Activated T-helper 2 cell treated with anti-CD3 and anti-CD28 coated beads, Interferon-gamma antibody, Interleukin-2, Interleukin-4, amounts not matched to agents 10 μg/mL and 5 μg/mL and 100 μg/mL, durations not matched to agents 14 hours and 24 hours and 36 hours (primary cell): ENCODE measurements at places on chromosomes 1 and 21. TPM values are rescaled to one million over a fixed set of nuclear protein-coding genes. Genes with fewer than 3 reads are reported as not detected.

DNA sequence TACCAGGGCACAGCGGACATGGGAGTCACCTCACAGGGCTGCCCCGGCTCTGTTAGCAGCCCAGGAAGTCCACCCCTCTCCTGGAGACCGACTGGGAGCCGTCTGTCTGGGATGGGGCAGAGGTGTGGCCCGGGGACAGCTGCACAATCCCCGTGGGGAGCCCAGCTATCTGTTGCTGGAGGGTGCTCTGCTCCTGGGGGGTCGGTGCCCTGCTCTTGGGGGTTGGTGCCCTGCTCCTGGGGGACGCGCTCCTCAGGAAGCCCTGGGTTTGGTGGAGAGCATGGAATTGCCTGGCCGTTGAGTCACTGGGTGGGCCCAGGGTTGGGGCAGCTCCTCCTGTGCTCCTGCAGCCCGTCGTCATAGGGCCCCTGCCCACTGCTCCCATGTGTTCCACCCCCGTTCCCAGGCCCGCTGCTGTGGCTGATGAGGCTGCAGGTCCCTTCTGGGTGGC, 39.3 kb downstream of the AGPAT3 start:
- no peak overlapping the region for H3K4me3 ChIP-seq
- H3K27ac ChIP-seq = no peak overlapping the region
- DNase-seq = no peak
- H3K4me1 ChIP-seq = peaks cover 9% of the 10 kb centered on the region
- no peaks in the 10 kb centered on the region for H3K27me3 ChIP-seq

DNA sequence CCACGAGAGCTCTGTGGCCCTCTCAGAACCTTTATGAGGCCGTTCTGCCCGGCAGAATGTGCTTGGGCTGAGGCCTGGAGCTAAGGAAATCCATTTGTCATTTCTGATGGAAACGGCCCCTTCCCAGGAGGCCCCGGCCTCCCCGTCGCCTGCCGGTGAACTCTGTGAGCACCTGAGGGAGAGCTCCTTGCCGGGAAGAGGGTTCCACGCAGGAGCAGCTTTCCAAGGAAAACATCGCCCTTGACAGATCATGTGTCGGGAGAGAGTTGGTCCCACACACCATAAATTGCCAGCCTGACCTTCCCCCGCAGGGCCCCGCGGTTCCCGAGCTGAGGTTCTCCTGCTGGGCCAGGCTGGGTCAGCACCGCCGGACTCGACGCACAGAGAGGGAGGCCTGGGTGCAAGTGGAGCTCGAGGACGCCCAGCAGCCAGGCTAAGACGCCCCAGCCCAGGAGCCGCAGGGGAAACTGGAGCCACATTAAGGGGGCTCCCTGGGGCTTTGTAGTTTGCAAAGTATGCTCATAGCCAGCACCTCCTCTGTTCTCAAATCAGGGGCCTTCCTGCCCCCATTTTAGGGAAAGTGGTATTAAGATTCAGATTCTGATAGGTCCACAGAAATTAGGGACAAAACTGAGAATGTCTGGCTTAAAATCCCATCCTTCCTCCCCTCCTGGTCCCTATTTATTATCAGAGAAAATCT, 239.5 kb downstream of the FOXD2 start:
- no peak overlapping the region for H3K27ac ChIP-seq
- H3K4me1 ChIP-seq = peaks cover 2% of the 10 kb centered on the region

- H3K36me3 ChIP-seq = no peaks in the 10 kb centered on the region
- no peak for DNase-seq
- H3K4me3 ChIP-seq = no peak overlapping the region
- H3K27me3 ChIP-seq = peaks cover 6% of the 10 kb centered on the region
- no peaks in the 10 kb centered on the region for H3K4me1 ChIP-seq
Observed at GRCh38 chr1:233744779-233745513, 131.0 kb downstream of the KCNK1 start.

DNA sequence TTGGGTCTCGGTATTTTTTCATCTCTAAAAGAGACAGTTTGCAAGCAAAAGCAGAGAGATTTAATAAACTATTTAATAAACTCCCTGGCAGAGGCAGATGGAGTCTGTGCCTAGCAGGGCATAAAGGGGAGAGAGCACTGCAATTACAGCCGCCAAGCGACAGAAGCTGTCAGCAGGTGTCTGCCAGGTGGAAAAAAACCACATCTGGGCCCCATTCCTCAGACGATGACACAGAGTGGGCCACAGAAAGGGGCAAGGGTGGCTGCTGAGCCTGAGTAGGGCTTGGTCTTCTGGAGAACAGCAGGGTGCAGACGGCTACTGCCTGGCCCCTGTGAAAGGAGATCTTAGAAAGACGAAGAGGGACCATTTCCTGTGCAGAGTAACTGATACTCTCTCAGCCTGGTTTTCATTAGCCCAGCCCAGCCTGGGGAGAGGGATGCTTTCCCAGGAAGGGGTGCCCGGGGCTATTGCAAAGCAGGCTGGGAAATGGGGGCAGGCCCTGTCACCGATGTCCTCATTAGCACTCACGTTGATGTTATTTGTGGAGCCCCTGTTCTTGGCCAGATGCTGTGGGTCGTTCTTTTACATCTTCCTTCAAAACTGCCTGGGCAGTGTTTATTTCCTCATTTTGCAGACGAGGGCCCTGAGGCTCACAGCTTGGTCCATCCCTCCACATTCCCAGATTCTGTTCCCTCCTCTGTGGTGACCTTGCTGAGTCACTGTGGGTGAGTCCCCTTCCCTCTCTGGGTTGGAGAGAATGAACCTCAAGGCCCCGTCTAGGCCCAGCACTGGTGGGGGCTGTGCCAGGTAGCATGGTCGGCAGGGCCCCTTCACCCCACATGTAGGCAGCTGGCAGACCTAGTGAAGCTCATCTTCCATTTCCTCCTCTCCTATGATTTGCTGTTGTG, 472.7 kb downstream of the PTPRU start:
- H3K36me3 ChIP-seq = no peaks in the 10 kb centered on the region
- peaks cover 18% of the 10 kb centered on the region for H3K27me3 ChIP-seq
- no peak for DNase-seq
- H3K27ac ChIP-seq = peak overlapping the region; percentile 86

GRCh38 chr21:15063081-15063813, 1.6 kb downstream of the NRIP1 start:
- peak overlapping the region; percentile 57 for H3K27ac ChIP-seq
- H3K36me3 ChIP-seq = no peaks in the 10 kb centered on the region
- peak overlapping the region; percentile 82 for H3K4me3 ChIP-seq
- peaks cover 45% of the 10 kb centered on the region for H3K27me3 ChIP-seq
- no peak for DNase-seq

- no peak overlapping the region for H3K27ac ChIP-seq
- H3K4me3 ChIP-seq = no peak overlapping the region
- DNase-seq = no peak
- no peaks in the 10 kb centered on the region for H3K36me3 ChIP-seq
- H3K4me1 ChIP-seq = no peaks in the 10 kb centered on the region
Observed at GRCh38 chr1:240008298-240008697, 83.4 kb upstream of the FMN2 start.

DNA sequence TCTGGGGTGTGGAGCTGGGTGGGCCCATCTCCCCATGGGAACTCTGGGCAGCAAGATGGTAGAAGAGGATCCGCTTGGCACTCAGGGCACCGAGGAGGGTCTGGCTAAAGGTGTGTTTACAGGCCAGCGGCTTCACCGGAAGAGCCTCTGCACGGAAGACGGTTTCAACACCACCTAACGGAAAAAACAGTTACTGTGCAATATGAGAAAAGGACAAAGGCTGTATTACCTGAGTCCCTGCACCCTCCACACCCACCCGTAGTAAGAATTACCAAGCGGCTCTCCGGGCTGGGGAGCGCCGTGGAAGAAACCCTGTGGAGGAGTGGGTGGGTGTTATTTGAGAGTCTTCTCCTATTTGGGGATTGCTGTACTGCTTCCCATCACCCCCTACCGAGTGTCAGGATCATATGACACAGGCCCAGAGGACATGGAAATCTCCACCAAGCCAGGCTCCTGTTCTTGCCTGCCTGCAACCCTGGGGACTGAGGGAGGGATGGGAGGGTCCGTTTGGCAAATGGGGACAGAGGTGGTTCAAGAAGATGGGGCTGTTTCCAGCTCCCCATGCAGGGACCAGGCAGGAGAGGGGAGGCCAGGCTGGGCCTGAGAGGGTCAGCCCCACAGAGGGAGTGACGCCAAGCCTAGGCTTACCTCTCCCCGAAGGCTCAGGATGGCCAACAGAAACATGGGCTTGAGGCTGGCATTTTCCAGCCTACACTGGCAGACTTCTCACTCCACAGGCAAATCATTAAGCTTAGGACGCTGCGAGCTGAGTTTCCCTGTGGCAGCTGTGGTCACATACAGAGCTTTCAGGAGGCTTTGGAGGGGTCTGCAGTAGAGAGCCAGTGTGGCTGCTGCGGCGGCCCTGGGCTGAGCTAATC, 203.5 kb upstream of the TMEM51 start:
- no peak for DNase-seq
- H3K4me1 ChIP-seq = no peaks in the 10 kb centered on the region
- H3K27me3 ChIP-seq = no peaks in the 10 kb centered on the region
- H3K4me3 ChIP-seq = no peak overlapping the region
- H3K36me3 ChIP-seq = no peaks in the 10 kb centered on the region
- no peak overlapping the region for H3K27ac ChIP-seq

DNA sequence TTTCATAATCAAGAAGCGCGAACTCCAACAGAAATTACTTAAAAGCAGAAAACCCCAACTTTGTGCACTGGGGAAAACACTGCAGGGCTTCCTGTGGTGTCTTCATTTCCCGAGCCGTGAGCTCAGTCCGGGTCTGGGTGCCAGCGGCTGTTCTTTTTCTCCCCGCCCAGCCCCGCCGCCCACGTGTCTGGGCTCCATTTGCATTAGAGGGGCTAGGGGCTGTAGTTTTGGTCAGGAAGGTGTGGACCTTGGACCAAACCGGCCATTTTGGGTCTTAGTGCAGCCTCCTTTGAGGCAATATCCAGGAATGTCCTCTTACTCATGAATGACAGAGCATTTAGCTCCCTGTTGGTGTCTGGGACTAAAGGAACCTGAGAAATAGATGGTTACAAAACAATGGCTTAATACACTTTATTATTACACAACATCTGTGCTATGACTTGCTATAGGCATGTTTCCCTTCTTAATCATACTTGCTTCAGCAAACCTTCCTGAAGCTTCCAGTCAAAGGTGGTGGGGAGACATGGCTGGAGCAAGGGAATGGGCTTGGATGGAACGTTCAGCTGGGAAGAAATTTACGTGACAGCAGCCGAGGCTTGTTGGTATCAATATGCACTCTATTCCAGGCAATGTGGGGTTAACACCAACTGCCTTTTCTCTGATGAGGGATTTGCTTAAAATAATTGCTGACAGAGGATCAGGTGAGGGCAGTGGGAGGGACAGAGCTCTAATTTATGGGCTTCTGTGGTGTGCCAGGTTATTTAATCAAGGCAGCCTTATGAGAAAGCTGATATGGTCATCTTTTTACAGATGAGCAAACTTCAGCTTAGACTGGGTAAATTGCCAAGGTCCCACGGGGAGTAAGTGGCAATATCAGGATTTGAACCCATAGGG, 1.1 kb downstream of the AGTRAP start:
- peaks cover 2% of the 10 kb centered on the region for H3K36me3 ChIP-seq
- peaks cover 6% of the 10 kb centered on the region for H3K27me3 ChIP-seq
- DNase-seq = peak; percentile 33
- H3K4me1 ChIP-seq = peaks cover 47% of the 10 kb centered on the region

DNA sequence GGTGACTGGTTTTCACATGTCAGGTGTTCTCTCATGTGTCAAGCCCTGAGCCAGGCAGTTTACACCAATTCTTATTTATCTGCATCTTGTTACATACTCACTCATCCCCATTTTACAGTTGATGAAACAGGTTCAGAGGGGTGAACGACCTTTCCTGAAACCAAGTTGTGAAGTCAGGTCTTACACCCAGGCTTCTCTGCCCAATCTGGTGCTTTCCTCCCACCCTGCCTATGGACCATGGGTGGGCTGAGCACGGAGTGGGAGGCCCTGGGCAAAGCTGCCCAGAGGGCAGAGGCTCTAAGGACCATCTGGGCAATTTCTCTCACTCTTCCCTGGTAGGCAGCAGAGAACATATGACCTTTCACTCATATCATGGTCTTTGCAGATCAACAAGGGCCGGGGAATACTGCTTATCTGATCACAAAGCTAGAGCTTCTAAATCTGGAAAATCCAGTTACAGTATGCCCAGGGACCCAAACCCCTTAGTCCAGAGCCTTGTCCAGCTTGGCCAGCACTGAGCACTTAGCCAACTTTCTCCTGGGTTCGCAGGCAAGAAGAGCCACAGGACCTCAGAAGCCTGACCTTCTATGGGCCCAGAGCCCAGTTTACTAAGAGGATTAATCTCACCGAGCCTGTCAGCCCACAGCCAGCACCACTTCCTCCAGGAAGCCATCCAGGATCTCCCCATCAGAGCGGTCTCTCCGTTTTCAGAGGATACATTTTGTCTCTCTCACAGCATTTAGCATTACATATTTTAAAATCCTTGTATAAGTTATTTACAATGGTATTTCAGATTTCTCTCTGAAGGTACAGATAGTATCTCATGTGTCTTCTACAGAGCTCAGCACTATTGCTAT, 16.0 kb upstream of the TTC39A start:
- no peaks in the 10 kb centered on the region for H3K36me3 ChIP-seq
- peak; percentile 3 for DNase-seq
- peaks cover 3% of the 10 kb centered on the region for H3K4me1 ChIP-seq
- no peak overlapping the region for H3K4me3 ChIP-seq

DNA sequence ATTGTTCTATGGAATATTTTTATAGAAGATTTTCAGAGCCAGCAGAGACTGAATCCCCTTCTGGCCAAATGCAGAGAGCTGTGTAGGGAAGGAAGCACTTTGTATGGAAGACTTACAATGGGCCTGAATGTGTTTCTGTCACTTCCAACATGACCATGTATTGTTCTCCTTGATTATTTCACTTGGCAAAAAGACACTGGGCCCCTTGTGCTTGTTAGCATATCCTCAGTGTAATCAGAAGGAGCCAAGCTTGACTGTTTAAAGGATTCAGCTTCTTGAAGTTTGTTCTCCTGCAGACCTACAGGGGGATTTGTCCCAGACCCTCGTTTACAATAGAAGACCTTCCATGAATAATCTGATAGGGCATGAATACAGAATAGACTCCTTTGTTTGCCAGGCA, 48.1 kb upstream of the UBE2U start:
- peaks cover 9% of the 10 kb centered on the region for H3K4me1 ChIP-seq
- H3K27me3 ChIP-seq = peaks cover 4% of the 10 kb centered on the region
- no peak overlapping the region for H3K27ac ChIP-seq
- H3K4me3 ChIP-seq = no peak overlapping the region

CHIA gene
- total RNA-seq = not detected in 2 replicates

DNA sequence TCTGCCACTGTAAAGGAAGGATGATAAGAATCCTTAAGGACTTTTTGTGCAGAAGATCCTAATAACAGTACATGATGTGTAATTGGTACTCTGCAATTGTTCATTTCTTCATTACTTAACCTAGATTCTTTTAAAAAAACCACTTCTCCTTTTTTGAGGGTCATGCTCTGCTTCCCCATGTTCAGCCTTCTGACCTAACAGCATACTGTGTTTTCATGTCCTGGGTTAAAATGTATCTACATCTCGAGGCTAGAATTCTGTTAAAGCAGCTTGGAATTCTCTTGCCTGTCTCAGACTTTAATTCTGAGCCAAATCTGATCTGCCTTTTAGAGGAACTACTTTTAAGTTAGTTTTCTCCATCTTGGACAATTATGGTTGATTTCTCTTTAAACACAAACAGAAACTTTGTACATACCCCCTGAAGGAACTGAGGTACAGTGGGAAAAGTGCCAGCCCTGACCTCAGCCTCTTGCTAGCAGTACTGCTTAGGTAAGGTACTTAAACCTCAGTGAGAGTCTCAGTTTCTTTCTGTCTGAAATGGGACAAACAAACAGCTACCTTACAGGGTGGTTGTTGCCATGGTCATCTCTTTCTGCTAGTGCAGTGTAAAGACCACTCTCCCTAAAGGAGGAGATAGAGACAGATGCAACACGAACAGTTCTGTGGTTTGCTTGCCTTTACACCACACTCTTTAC, 103.2 kb upstream of the DYNLT5 start:
- H3K27me3 ChIP-seq = peaks cover 6% of the 10 kb centered on the region
- H3K4me3 ChIP-seq = no peak overlapping the region
- no peaks in the 10 kb centered on the region for H3K4me1 ChIP-seq
- no peak for DNase-seq
- no peak overlapping the region for H3K27ac ChIP-seq
- no peaks in the 10 kb centered on the region for H3K36me3 ChIP-seq
